ENCODE measurements at places on chromosomes 6 and 20. TPM values are rescaled to one million over a fixed set of nuclear protein-coding genes. Genes with fewer than 3 reads are reported as not detected.

The ADGB gene
- total RNA-seq = not detected

The OOEP gene
- 0.39 TPM for total RNA-seq

The MDFI gene
- total RNA-seq = 22.3 TPM

- H3K27me3 ChIP-seq = no peaks in the 10 kb centered on the region
- no peak for DNase-seq
- peaks cover 5% of the 10 kb centered on the region for H3K4me1 ChIP-seq
- H3K4me3 ChIP-seq = no peak overlapping the region
- H3K27ac ChIP-seq = no peak overlapping the region
These were observed 2.7 kb upstream of the LEMD2 start for GRCh38 chr6:33791620-33792019.

GRCh38 chr6:14026831-14027539 is 90.6 kb upstream of the CD83 start:
- H3K4me3 ChIP-seq = no peak overlapping the region
- H3K27me3 ChIP-seq = no peaks in the 10 kb centered on the region
- no peaks in the 10 kb centered on the region for H3K36me3 ChIP-seq
- no peak overlapping the region for H3K27ac ChIP-seq
- no peaks in the 10 kb centered on the region for H3K4me1 ChIP-seq

DNA sequence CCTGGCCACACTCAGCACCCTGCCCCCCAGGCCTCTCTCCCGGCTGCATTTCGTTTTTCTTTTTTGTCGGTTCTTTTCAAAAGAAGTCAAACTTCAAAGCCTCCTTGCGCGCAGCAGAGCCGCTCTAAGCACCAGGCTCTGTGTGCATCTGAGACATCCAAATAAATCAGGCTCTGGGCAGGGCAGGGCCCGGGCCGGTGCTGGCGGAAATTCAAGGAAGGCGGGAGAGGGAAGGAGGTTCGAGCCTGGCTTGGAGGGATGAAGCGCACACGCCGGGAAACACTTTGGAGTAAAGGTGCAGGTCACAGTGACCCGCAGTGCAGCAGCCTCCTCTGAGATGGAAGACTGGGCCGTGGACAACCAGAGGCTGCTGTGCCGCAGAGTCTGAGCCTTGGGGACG is 5.8 kb downstream of the GATA5 start:
- no peaks in the 10 kb centered on the region for H3K27me3 ChIP-seq
- no peak overlapping the region for H3K4me3 ChIP-seq
- H3K27ac ChIP-seq = no peak overlapping the region
